ENCODE measurements at places on chromosomes 6 and 20.

DNA sequence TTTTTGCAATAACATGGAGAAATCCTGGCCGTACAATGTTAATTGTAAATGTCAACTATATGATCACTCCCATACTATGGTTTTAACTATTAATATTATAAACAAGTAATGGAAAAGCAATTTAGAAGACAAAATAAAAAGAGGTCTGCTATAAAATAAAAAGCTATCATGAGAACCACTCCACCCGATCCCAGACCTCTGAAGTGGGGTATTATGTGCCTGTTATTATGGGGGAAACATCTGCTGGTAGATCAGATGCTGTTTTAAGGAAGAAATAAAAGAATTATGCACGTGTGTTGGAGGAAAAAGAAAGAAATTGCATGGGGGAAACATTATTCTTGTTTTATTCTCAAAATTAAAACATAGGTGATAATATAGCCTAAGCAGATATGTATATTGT is 615.7 kb upstream of the ARID1B start:
- no peak overlapping the region for H3K4me3 ChIP-seq
- H3K27me3 ChIP-seq, result no peaks in the 10 kb centered on the region
- no peak for DNase-seq
- H3K4me1 ChIP-seq, result no peaks in the 10 kb centered on the region
- H3K36me3 ChIP-seq, result no peaks in the 10 kb centered on the region
- H3K27ac ChIP-seq, result no peak overlapping the region

DNA sequence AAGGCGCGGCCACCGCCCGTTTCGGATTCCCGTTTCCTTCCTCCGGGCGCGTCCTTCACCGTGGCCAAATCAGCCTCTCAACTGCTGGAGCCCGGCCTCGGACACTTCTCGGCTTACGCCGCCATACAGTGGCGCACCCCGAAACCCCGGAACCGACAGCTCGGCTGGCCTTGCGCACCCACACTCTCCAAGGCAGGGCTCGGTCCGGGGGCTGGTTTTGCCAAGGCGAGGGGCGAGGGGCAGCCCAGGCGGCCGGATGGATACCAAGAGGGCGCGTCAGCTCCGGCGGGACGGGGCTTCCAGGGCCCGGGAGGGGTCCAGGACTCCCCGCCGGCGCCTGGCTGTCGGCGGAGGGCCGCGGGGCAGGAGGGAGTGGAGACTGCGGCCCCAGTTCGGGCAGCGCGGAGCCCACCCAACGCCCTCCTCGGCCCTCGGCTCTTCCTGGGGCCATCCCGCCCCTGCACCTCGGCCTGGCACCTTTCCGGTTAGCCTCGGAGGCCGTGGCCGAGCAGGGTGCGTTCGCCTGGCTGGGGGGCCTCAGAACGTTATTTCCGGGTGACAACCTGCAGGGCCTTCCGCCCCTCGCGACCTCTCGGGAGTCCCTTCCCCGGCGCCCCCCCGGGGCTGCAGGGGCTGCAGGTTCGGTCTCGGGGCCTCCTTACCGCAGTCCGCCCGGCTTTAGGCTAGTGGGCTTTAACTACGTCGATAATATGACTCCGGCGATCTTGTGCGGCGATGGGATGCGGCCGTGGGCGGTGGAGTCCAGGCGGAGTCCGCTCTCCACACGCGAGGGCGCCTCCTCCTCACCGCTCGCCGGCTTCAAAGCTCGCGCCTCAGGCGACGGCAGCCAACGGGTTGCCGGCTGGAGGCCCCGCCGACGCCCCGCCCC is 697 bp upstream of the CEP43 start:
- H3K4me1 ChIP-seq, result peaks cover 16% of the 10 kb centered on the region
- H3K4me3 ChIP-seq, result peak overlapping the region; percentile 83
- no peak for DNase-seq
- peak overlapping the region; percentile 78 for H3K27ac ChIP-seq
- H3K36me3 ChIP-seq, result no peaks in the 10 kb centered on the region

- H3K36me3 ChIP-seq, result no peaks in the 10 kb centered on the region
- no peak overlapping the region for H3K27ac ChIP-seq
- no peak for DNase-seq
These were observed 63.3 kb downstream of the PSMB1 start for GRCh38 chr6:170489836-170490235.

GRCh38 chr6:29656157-29656556 is 735 bp upstream of the MOG start:
- H3K4me3 ChIP-seq, result no peak overlapping the region
- H3K36me3 ChIP-seq, result no peaks in the 10 kb centered on the region
- H3K4me1 ChIP-seq, result no peaks in the 10 kb centered on the region

GRCh38 chr6:62286470-62286843 is 432 bp upstream of the KHDRBS2 start:
- H3K4me1 ChIP-seq, result no peaks in the 10 kb centered on the region
- no peak overlapping the region for H3K27ac ChIP-seq
- H3K4me3 ChIP-seq, result no peak overlapping the region
- no peaks in the 10 kb centered on the region for H3K27me3 ChIP-seq
- H3K36me3 ChIP-seq, result no peaks in the 10 kb centered on the region

DNA sequence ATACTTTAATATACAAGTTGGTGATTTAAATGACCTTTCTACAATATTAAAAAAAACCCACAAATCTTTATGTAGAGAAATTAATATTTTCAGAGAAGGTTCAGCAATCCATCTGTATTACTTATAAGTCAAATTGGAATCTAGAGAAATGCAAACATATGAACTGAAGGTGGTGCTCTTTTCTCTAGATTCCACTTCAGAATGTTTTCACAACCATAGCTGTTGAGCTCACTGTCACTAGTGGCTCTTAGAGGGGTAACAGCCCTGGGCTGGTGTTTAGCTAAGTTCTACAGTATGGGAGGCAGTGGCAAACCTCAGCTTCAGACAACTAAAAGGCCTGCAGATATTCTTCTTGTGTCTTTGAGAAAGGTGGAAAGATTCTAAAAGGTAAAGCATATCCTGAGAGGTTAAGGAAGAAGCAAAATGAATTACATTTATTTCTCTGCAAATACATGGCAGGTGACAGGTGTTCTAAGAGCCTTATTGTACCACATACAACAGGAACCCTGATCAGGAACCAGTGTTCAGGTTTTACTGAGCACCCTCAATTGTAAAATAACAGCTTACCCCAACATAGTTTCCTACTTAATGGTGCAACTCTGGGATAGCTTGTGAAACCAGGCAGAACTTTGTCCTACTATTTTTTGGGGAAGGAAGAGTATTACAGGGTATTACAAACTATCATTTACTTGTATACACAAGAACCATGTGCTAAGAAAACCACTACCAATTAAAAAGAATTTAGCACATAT is 56.6 kb upstream of the SAMHD1 start:
- no peaks in the 10 kb centered on the region for H3K27me3 ChIP-seq
- peak overlapping the region; percentile 59 for H3K27ac ChIP-seq
- H3K4me3 ChIP-seq, result no peak overlapping the region

GRCh38 chr6:139981066-139981624 is 606.7 kb upstream of the CITED2 start:
- DNase-seq, result no peak
- H3K36me3 ChIP-seq, result no peaks in the 10 kb centered on the region
- H3K4me3 ChIP-seq, result no peak overlapping the region
- no peak overlapping the region for H3K27ac ChIP-seq
- no peaks in the 10 kb centered on the region for H3K4me1 ChIP-seq

DNA sequence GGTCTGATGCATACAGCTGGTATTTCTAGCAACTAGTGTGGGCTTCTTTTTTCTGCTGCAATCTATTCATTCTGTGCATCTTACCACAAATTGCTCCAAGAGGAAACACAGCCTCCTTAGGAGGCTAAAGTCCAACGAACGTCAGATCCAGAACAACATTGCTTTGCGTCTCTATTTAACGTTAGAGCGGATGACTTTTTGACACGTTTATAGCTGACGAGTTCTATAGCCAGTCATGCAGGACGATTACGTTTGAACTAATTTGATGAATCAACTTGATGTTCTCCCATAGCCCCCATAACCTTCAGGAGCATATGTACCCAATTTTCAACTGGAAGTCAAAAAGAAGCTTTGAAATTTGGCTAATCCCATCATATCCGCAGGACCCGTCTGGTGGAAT is 59.9 kb downstream of the TSHZ2 start:
- no peaks in the 10 kb centered on the region for H3K4me1 ChIP-seq
- H3K36me3 ChIP-seq, result no peaks in the 10 kb centered on the region
- no peak overlapping the region for H3K4me3 ChIP-seq
- no peak for DNase-seq
